Stimulated activated CD4-positive, alpha-beta T cell treated with anti-CD3 and anti-CD28 coated beads, TNF-alpha, amount 100 ng/mL, for 48 hours (primary cell): ENCODE measurements at places on chromosomes 3 and 15.

DNA sequence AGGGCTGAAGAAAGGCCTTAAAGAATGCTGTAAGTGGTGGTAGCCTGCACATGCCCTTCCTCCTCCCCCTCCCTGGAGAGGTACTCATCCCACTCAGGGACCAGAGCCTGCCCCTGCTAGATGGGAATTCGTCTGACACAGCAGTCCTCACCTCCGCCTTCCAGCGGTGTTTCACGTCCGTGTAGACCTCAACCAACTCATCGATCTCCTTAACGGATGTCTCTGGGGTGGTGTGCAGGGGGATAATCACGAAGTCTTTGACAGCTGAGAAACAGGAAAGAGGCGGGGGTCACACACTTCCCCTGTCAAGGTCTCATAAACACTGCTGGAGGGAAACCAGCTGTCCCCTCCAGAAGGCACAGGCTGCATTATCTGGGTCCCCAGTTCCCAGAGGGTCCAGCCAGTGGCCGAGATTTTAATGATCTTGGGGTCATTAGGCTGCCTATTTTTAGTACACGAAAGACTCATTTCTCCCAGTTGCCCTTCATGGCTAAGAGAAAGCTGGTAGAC is 9.9 kb downstream of the DNASE1L3 start:
- DNase-seq = no peak

- no peak for DNase-seq
These were observed 54.7 kb upstream of the CNOT10 start for GRCh38 chr3:32630266-32630665.

DNA sequence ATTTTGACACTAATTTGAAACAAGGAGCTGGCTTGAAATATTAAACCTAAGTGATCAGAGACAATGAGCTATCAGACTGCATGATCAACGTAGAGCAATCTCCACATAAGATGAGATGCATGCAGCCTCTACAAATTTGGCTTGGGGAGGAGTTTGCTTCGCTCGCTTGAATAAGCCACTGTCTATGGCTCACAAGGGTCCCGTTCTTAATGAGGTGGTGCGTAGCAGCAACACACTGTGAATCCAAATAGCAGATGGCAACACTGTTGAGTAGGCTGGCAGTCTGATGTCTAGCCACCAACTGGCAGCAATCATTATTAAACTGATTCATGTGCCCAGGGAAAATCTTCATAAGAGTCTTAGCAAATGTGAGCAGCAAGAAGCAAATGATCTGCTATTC is 125.4 kb upstream of the CCDC54 start:
- DNase-seq = no peak

- peak; percentile 55 for DNase-seq
These were observed 156.5 kb downstream of the PGPEP1L start for GRCh38 chr15:98850961-98851572.

- DNase-seq = no peak
These were observed 305.8 kb downstream of the PLCL2 start for GRCh38 chr3:17190353-17191078.

DNA sequence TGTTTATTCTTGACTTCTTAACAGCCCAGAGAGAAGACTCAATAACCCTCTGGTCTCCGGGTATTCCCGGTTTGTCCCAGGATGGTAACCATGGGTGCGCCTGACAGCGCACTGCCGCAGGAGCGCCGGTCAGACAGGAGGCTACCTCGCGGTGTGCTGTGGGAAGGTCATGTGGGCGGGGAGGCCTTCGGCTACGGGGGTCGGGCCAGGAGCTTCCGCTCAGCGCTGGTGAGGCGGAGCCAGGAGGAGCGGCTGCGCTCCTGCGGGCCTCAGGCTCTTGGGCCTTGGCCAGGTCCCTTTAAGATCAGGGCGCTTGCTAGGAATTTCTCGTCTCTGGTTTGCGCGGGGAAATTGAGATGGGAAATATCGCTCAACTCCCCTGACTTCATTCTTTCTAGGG is 182.3 kb upstream of the NDN start:
- DNase-seq = no peak

DNA sequence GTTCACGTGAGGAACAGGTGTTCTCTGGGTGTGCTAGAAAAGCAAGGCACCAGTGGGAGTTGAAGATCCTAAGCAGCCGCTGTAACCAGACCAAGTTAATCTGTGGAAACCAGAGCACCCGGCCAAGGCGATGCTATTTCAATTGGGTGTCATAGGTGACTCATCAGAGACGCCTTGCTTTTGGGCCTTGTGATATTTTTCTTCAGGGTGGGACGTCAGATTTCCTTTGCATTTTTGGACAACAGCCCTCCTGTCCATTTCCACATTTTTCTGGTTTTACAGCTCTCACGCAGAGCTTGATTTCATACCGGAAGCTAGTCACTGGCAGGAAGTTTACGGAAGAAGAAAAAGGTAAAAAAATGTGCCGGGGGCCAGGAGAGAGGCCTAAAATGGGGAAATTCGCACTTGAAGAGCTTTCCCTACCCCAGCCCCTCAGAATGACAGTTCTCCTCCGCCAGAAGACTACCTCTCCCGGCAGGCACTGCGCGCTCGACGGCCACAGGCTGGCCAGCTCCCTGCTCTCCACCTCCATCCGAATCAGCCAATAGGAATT is 471 bp upstream of the KBTBD8 start:
- no peak for DNase-seq

- no peak for DNase-seq
These were observed 156.7 kb downstream of the DIPK2A start for GRCh38 chr3:144128108-144128892.

GRCh38 chr15:70249616-70250015 is 151.9 kb upstream of the TLE3 start:
- no peak for DNase-seq

GRCh38 chr3:52150357-52150756 is 3.9 kb downstream of the POC1A start:
- DNase-seq = no peak

- DNase-seq = no peak
These were observed 145.9 kb downstream of the IGF1R start for GRCh38 chr15:98794211-98794610.

- DNase-seq = no peak
These were observed 55.0 kb upstream of the EIF1B start for GRCh38 chr3:40254491-40254890.

DNA sequence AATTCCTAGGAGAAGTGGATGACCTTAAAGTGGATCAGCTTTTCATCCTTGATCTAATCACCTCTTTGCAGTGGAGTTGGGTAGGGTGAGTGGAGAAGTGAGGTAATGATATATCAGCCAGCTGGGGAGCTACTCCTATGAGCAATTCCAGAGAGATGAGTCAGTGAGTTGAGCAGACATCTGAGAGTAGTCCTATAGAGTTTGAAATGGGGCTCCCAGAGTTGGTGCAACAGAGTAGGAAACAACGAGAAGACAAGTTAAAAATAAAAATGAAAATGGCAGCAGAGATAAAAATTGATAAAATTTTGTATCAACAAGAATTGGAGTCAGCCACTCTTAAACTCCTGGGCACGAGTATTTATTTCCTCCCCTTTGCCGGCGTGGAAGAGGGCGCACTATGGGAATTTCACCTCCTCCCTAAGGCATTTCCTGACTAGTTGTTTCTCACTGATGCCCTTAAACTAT is 150.8 kb upstream of the DPH6 start:
- no peak for DNase-seq

DNA sequence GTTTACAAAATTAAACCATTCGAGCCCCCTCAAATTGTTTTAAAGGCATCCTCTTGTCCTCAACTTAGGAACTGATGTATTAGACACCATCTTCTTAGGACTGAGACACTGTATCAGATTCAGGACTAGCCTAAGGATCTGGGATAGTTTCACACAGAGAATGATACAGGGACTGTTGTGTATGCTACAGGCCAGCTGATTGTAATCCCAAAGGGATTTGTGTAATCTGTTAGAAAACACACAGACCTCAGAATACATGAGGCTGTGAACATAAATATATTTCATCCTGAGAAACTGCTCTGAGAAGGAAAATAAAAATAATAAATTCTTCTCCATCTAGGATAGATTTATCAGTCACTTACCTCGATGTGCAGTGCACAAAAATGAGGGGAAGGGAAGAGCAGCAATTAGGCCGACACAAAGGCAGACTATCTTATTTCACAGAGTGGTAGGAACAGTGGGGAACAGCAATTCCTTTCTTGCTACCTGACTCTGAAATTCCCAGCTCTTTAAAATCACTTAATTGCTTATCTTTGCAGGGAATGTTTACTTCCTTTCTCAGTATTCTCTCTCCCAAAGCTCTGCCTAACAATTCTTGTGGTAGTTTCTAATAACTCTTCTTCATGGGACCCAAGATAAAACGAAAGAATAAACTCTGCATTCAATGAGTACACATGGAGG is 322.5 kb downstream of the MAGI1 start:
- DNase-seq = no peak

- no peak for DNase-seq
These were observed 61.1 kb downstream of the KCNAB1 start for GRCh38 chr3:156181509-156181908.

- DNase-seq = no peak
These were observed 25.4 kb upstream of the EDEM1 start for GRCh38 chr3:5162102-5162501.

- DNase-seq = no peak
These were observed 51.0 kb downstream of the PHC3 start for GRCh38 chr3:170130532-170130931.

DNA sequence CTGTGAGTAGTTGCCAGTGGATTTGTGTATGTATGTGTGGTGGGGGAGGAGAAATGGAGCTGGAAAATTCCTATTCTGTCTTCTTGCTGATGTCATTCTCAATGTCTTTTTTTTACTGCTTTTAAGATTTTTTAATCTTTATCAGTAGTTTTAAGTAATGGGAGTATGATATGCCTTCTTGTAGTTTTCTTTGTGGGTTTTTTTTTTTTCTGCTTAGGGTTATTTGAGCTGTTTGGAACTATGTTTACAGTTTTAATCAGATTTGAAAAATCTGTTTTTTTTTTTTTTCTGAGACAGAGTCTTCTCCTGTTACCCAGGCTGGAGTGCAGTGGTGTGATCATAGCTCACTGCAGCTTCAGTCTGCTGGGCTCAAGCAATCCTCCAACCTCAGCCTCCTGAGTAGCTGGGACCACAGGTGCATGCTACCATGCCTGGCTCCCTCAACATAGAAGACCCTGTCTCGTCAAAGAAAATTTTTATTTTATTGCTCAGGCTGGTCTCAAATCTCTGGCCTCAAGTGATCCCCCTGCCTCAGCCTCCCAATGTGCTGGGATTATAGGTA is 37.1 kb downstream of the RPL39L start:
- no peak for DNase-seq
